ENCODE measurements at places on chromosomes 5 and 9.
A peak's percentile ranks its signal among the peaks of the same experiment; 100 is the strongest.

- no peak overlapping the region for H3K27ac ChIP-seq
- no peaks in the 10 kb centered on the region for H3K27me3 ChIP-seq
- DNase-seq = no peak
- no peaks in the 10 kb centered on the region for H3K4me1 ChIP-seq
- H3K36me3 ChIP-seq = no peaks in the 10 kb centered on the region
- H3K4me3 ChIP-seq = no peak overlapping the region
Observed at GRCh38 chr9:31740705-31741104, 643.7 kb upstream of the ACO1 start.

- no peaks in the 10 kb centered on the region for H3K4me1 ChIP-seq
- DNase-seq = no peak
- no peaks in the 10 kb centered on the region for H3K36me3 ChIP-seq
Observed at GRCh38 chr5:58143181-58143580, 316.7 kb downstream of the PLK2 start.

GRCh38 chr5:110738503-110738811, 350 bp upstream of the SLC25A46 start:
- peak overlapping the region; percentile 98 for H3K4me3 ChIP-seq
- peaks cover 10% of the 10 kb centered on the region for H3K4me1 ChIP-seq
- H3K27ac ChIP-seq = peak overlapping the region; percentile 99
- H3K27me3 ChIP-seq = peaks cover 11% of the 10 kb centered on the region

DNA sequence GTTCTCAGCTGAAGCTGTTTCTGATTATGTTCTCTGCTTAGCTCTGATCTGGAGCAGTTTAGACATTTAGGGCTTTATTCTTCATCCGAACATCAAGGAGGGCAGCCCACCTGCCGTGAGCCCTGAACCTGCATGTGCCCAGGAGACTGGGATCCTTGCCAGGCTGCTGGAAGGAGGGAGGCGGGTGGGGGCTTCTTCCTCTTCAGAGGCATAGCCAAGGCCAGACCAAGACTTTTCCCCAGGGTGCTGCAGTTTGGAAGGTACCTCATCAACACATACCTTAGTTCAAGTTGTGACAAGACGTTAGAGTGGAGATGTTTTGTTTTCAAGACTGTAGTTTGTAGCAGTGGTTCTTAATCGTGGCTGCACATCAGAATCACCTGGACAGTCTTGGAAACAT, 64.9 kb downstream of the RALGPS1 start:
- no peak for DNase-seq
- H3K36me3 ChIP-seq = no peaks in the 10 kb centered on the region
- H3K27ac ChIP-seq = no peak overlapping the region
- H3K4me3 ChIP-seq = no peak overlapping the region

GRCh38 chr9:125505988-125506438, 201.0 kb downstream of the MAPKAP1 start:
- no peak overlapping the region for H3K27ac ChIP-seq
- no peak overlapping the region for H3K4me3 ChIP-seq
- H3K36me3 ChIP-seq = no peaks in the 10 kb centered on the region
- no peaks in the 10 kb centered on the region for H3K27me3 ChIP-seq

GRCh38 chr9:93450945-93451815, at the start of gene FAM120A:
TSS of gene FAM120A (plus strand) at chr9:93451685. CDS start at chr9:93451916, 231 bp downstream.
- peak within 1 kb of the TSS; percentile 96 for H3K4me3 ChIP-seq
- peaks cover 12% of the 10 kb centered on the region for H3K27me3 ChIP-seq
- peak; percentile 70 for DNase-seq
- peak within 1 kb of the TSS; percentile 92 for H3K27ac ChIP-seq

GRCh38 chr9:134379831-134380365, 53.6 kb downstream of the RXRA start:
- no peak overlapping the region for H3K27ac ChIP-seq
- H3K4me3 ChIP-seq = no peak overlapping the region
- DNase-seq = no peak
- H3K4me1 ChIP-seq = peaks cover 23% of the 10 kb centered on the region
- peaks cover 15% of the 10 kb centered on the region for H3K27me3 ChIP-seq
- H3K36me3 ChIP-seq = no peaks in the 10 kb centered on the region

GRCh38 chr9:109889456-109889855, 109.5 kb downstream of the PALM2AKAP2 start:
- no peak overlapping the region for H3K27ac ChIP-seq
- H3K36me3 ChIP-seq = no peaks in the 10 kb centered on the region
- peaks cover 3% of the 10 kb centered on the region for H3K4me1 ChIP-seq
- no peaks in the 10 kb centered on the region for H3K27me3 ChIP-seq
- no peak for DNase-seq
- H3K4me3 ChIP-seq = no peak overlapping the region

DNA sequence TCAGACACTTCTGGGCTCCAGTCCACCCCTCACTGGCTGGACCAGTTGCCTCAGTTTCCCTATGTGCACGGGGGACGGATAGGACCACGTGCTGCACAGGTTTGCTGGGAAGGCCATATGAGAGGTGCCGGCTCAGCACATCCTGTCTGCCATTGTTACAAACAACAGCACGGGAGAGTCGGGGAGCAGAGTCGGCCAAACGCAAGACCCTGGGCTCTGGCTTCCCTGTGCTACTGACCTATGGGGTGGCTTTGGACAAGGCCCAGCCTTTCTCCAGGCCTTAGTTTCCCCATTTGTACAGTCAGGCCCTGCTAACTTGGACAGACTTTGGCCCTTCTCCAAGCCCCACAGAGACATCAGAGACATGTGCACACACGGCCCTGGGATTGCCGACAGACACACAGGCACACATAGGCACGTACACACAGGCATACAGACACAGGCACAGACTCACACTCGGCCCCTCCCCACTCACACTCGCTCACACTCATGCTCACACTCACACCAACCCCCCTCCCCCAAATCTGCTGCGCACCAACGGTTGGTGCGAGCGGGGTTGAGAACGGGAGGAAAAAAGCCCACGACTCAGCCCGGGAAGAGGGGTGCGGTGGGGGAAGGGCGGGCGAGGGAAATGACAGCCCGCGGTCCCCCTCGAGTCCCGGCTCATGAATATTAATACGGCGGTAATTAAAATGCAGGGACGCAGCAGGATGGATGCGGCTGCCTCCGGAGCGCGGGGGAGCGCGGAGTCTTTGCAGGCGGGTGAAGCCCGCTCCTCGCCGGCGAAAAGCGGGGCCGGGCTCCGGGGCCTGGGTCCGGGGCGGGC, 133.0 kb downstream of the C9orf50 start:
- DNase-seq = no peak
- H3K4me3 ChIP-seq = peak overlapping the region; percentile 89
- H3K4me1 ChIP-seq = peaks cover 42% of the 10 kb centered on the region
- H3K36me3 ChIP-seq = peaks cover 6% of the 10 kb centered on the region

DNA sequence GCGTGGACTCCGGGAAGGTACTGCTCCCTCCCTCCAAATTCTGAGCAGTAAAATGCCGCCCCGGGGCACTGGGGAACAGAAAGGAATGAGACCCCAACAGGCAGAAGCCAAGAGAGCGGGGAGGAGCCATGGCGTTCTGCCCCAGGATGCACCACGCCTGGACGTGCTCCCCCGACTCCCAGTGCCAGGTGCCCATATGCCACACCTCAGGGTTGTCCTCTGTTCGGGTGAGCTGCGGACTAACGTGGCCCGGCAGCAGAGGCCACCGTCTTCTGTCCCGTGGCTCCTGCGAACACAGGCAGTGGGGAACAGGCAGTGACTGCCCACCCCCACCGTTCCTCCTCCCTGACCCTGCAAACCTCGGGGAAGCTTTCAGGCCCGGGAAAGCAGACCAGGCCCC, 4.8 kb downstream of the SURF6 start:
- DNase-seq = no peak
- peaks cover 29% of the 10 kb centered on the region for H3K36me3 ChIP-seq
- H3K27ac ChIP-seq = no peak overlapping the region
- no peaks in the 10 kb centered on the region for H3K27me3 ChIP-seq
- H3K4me1 ChIP-seq = peaks cover 17% of the 10 kb centered on the region

DNA sequence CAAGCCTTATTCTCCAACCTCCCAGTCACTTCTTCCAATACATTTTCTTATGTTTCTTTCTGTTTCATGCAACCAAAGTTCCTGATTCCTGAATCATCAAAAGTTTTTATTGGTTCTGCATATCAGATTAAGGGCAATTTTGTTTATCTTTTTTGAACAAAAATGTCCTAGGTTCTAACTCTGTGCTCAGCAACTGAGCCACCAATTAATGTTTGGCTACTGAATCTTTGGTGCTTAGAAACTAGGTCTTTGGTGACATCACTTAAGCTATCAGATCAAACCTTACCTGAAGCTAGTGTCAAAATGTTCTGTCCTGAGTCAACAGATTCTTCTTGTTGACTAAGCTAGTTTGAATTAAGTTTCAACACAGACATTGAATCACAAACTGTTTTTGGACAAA, 56.1 kb downstream of the FGF18 start:
- no peaks in the 10 kb centered on the region for H3K36me3 ChIP-seq
- no peak for DNase-seq
- H3K27ac ChIP-seq = no peak overlapping the region
- H3K4me1 ChIP-seq = peaks cover 5% of the 10 kb centered on the region
- no peak overlapping the region for H3K4me3 ChIP-seq
- peaks cover 2% of the 10 kb centered on the region for H3K27me3 ChIP-seq

GRCh38 chr9:98009437-98009836, 26.3 kb downstream of the ANP32B start:
- peaks cover 3% of the 10 kb centered on the region for H3K27me3 ChIP-seq
- no peak for DNase-seq
- H3K36me3 ChIP-seq = peaks cover 34% of the 10 kb centered on the region
- H3K4me3 ChIP-seq = peak overlapping the region; percentile 25
- peaks cover 8% of the 10 kb centered on the region for H3K4me1 ChIP-seq

DNA sequence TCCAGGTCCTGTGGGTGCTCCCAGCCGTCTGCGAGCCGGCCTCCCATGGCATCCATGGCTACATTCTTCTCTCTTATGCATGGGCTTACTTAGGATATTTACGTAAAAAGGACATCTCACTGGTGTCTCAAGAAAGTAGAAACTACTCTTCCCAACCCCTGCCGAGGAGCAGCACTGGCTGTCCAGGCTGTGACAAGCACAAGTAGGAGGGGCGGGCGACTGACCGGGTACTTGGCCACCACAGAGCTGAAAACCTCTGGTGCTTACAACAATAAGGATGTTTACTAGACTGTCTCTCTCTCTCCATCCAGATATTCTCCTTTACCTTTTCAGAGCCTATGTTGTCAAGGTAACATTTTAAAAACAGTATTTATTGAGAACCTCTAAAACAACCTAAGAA, 56.3 kb upstream of the TBC1D9B start:
- no peak overlapping the region for H3K4me3 ChIP-seq
- H3K36me3 ChIP-seq = peaks cover 41% of the 10 kb centered on the region
- H3K27ac ChIP-seq = no peak overlapping the region
- peaks cover 5% of the 10 kb centered on the region for H3K27me3 ChIP-seq
- DNase-seq = no peak
- no peaks in the 10 kb centered on the region for H3K4me1 ChIP-seq

DNA sequence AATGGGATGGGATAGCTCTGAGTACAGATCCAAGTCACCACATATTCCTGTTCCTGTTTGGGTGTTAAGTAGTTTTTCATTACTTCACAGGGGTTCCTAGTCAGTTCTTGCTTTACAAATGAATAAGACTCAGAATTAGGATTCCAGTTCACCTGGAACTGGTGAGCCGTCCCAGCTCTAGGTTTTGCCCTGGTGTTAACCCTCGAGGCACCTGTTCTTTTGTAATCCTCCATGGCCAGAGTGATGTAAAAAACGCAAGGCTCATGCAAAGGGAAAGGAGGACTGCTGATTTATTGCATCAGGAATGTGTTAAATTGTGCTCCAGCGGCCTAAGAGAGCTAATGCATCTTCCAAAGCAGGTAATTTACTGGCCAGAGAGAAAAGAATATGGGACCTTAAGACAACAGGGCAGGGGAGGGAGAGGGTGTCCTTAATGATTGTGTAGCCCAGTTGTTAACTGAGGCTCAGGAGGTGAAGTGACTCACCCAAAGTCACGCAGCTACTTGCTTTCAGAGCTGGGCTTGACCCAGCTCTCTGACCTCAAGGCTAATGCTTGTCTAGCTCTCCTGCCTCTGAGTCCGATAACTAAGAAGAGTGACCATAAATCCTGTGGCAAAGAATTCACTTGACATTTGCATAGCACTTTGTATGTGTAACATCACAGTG, 70.5 kb downstream of the DMRT2 start:
- no peak for DNase-seq
- H3K27me3 ChIP-seq = no peaks in the 10 kb centered on the region
- H3K36me3 ChIP-seq = no peaks in the 10 kb centered on the region
- no peak overlapping the region for H3K4me3 ChIP-seq
- no peak overlapping the region for H3K27ac ChIP-seq

DNA sequence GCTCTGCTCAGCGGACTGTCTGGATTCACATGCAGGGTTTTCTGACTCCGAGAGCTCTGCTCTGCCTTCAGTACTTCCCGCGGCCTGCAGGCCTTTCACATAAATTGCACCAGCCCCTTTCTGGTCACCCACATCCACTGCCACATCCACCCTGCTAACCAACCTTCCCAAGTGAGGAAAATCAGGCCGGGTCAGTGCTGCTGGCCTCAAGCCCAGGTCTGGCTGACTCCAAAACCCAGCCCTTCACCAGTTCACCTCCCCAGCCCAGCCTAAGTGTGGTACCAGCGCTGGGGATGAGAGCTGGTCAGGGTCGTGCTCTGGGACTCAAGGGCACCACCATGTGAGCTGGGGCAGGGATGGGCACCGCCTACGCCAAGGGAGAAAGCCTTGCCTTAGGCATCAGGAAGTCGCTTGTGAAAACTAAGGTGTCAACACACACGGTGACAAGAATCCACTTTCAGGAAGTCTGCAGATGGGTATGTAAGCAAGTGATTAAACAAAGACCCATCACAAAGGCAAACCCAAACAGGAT, 12.3 kb downstream of the LMAN2 start:
- peaks cover 52% of the 10 kb centered on the region for H3K36me3 ChIP-seq
- H3K4me3 ChIP-seq = no peak overlapping the region
- H3K27ac ChIP-seq = peak overlapping the region; percentile 91
- no peak for DNase-seq

- DNase-seq = no peak
- H3K4me1 ChIP-seq = no peaks in the 10 kb centered on the region
- no peaks in the 10 kb centered on the region for H3K36me3 ChIP-seq
- H3K27ac ChIP-seq = no peak overlapping the region
Observed at GRCh38 chr5:92513067-92513466, 1068.0 kb downstream of the NR2F1-AS1 start.

GRCh38 chr5:135216471-135217343, 182.3 kb downstream of the MACROH2A1 start:
- H3K4me3 ChIP-seq = no peak overlapping the region
- DNase-seq = no peak
- H3K27ac ChIP-seq = no peak overlapping the region

- H3K27me3 ChIP-seq = peaks cover 6% of the 10 kb centered on the region
- H3K4me1 ChIP-seq = peaks cover 13% of the 10 kb centered on the region
- DNase-seq = no peak
- H3K4me3 ChIP-seq = no peak overlapping the region
- H3K27ac ChIP-seq = no peak overlapping the region
Observed at GRCh38 chr9:133528876-133529241, 4.1 kb upstream of the MYMK start.

- peak overlapping the region; percentile 24 for H3K27ac ChIP-seq
- peaks cover 33% of the 10 kb centered on the region for H3K4me1 ChIP-seq
- peak overlapping the region; percentile 45 for H3K4me3 ChIP-seq
Observed at GRCh38 chr5:154196955-154197652, 6.6 kb downstream of the GALNT10 start.

GRCh38 chr5:153601377-153601776, 110.9 kb downstream of the GRIA1 start:
- H3K27ac ChIP-seq = no peak overlapping the region
- DNase-seq = no peak
- no peaks in the 10 kb centered on the region for H3K36me3 ChIP-seq
- H3K4me1 ChIP-seq = no peaks in the 10 kb centered on the region
